Activated CD4-positive, alpha-beta T cell treated with anti-CD3 and anti-CD28 coated beads, Interleukin-10, Interleukin-2, amounts not matched to agents 100 ng/mL and 50 ng/mL, durations not matched to agents 16 hours and 8 hours (primary cell): ENCODE measurements at places on chromosomes 12 and 14.

- DNase-seq, result no peak
These were observed 1.2 kb downstream of the EDDM3B start for GRCh38 chr14:20769421-20769820.

DNA sequence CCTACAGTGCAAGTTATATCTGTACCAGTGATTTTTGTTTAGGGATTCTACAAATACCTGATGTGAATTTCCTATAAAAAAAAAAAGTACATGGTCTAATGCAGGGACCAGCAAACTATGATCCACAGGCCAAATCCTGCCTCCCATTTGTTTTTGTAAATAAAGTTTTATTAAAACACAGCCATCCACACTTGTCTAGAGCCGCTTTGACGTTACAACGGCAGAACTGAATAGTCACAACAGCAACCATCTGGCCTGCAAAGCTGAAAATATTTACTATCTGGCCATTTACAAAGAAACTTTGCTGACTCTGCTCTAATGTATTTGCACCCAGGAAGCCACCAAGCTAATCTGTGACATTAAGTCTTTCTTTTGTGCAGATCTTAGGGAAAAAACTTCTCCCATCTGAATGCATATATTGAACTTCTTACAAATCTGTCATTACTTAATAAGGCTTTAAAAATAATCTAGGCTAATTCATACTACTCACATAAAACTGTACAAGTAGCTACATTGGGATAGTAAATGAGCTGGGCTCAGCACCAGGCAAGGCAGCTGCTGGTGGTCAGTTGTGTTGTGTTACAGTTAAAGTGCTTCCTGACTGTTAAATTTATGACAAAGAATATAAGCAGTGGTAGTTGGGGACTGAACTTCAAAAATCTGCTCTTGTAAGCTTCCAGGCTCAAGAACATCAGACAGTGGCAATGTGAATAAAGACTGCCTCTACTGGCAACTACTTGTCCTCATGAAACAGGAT, 303.3 kb downstream of the MED13L start:
- no peak for DNase-seq

DNA sequence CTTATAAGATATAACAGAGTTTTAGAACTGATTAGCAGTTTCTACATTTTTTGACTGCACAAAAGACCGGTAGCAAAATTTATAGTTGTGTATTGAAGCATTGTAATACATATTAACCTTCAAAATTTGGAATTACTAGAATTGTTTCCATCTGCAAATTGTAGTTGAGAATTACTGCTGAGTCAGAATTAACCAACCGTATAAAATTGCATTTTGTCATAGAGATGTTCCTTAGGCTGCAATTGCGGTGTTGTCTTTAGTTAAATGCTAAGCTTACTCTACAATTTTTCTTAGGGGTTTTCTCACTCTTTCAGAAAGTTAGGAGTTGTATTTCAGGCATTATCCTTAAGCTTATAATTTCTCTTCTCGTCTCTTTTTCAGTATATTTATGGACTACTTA, 132.2 kb downstream of the PLEKHA5 start:
- no peak for DNase-seq

DNA sequence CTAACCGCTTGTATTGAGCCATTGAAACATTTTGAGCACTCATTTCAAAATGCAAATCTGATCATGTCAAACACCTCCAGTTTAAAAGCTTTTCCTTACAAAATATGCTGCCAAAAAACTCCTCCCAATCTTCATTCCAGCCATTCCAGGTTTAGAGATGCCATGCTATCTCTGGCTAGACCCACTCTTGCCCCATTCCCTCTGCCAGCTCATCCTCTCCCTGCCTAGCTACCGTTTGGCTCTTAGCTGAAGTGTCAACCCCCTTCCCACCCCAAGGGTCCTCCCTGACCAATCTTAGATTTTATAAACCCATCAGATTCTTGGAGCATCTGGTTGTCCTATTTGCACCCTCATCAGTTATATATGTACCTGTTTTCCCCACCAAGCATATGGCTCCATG, 75.0 kb downstream of the SCAF11 start:
- DNase-seq, result no peak

DNA sequence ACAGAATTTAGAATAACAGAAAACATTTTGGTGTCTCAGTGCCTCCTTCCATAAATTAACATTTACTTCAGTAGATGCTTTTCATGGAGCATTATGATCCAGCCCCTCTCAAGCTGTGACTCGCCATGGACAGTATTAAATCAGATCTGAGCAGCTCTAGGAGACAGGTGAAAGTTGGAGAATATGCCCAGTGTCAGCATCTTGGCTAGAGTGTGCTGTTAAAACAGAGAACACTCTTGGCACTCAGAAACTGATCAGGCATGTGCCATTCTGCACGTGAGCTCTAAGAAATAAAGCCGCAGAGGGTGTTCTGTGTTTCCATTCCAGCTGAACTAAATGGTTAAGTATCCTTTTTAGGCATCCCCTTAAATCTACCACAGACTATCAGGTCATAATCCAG, 68.0 kb downstream of the DIP2B start:
- DNase-seq, result no peak

GRCh38 chr14:102417646-102418045, 54.9 kb downstream of the TECPR2 start:
- no peak for DNase-seq

DNA sequence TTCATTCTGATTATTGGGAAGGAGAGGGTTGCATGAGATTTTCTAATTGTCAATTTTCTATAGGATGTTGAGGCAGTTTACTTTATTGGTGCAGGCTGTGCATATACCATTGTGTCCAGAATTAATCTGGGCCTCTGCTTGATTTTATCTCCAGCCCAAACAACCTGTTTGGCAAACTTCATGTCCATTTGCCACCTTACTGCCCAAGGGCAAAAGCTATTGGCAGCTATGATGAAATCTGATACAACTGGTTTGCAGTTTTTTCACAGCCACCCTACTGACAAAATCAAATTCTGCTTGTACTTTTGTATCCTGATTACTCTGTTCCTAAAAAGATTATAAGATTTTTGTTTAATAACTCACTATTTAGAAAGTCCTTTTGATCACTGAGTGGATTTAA, 789.2 kb upstream of the FBXO33 start:
- no peak for DNase-seq

GRCh38 chr12:118189741-118190191, 53.8 kb downstream of the PEBP1 start:
- no peak for DNase-seq

GRCh38 chr14:41993687-41994086, 387.0 kb downstream of the LRFN5 start:
- no peak for DNase-seq

- no peak for DNase-seq
These were observed 71.6 kb upstream of the MDGA2 start for GRCh38 chr14:47746986-47747385.

GRCh38 chr12:76539727-76540126, 19.8 kb downstream of the OSBPL8 start:
- DNase-seq, result no peak

- peak; percentile 85 for DNase-seq
These were observed 23.2 kb downstream of the BORCS5 start for GRCh38 chr12:12379831-12380730.

- peak; percentile 23 for DNase-seq
These were observed 31.4 kb downstream of the JDP2 start for GRCh38 chr14:75459099-75459741.

- DNase-seq, result no peak
These were observed 119.5 kb downstream of the VEZT start for GRCh38 chr12:95337146-95337545.

- no peak for DNase-seq
These were observed 114.4 kb downstream of the SCN8A start for GRCh38 chr12:51705450-51705849.

DNA sequence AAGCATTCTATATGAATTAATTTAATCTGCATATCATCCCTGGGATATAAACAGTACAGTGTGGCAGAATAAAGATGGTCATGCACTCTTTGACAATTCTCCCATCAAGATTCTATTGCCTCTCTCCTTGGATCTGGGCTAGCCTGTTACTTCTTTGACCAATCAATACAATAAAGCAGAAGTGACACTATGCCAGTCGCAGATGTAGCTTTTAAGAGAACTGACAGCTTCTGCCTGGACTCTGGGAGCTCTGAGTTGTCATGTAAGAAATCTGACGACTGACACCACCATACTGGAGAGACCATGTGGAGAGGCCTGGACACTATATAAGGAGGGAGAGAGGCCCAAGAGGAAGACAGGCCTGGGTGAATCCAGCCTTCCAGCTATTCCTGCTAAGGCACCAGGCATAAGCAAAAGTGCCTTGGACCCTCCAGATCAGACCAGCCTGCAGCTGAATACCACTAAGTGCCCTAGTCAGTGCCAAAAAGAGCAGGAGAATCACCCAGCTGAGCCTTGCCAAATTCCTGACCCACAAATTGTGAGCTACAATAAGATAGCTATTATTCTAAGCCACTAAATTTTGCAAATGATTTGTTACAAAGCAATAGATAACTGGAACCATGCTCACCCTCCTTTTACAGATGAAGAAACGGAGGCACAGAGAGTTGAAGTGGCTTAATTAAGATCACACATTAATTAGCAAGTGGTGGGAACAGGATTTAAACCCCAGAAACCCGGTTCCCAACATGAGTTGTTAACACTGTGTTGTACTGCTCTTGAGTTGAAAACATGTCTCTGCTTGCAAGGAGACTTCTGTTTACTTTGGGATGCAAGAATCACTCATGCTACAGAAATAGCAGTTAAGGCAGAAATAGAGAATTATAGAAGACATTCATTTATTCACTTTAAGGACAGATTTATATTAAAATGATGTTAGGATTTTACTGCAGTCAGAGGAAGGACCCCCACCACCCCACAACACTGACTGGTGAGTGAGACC, 84.6 kb downstream of the RIN3 start:
- no peak for DNase-seq

- DNase-seq, result no peak
These were observed 4.6 kb upstream of the HIP1R start for GRCh38 chr12:122830517-122831214.

GRCh38 chr12:20368651-20369304, 441 bp downstream of the PDE3A start:
- DNase-seq, result no peak

DNA sequence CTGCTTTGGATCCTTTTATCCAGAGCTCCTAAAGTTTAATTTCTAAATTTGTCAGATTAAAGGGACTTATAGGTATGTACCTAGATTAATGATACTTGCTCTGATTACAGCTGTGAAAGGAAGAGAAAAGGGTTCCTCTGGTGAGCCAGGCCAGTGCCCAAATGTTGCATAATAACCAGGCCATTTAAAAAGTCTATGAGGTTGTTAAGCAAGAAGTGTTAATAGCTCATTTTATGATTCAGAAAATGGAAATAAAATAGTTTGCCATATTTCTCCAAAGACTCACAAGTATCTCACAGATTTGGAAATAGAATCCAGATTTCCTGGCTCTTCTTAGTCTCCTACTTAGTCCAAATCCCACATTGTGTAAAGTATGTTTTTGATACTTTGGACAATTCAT, 67.6 kb downstream of the SLC38A6 start:
- no peak for DNase-seq

DNA sequence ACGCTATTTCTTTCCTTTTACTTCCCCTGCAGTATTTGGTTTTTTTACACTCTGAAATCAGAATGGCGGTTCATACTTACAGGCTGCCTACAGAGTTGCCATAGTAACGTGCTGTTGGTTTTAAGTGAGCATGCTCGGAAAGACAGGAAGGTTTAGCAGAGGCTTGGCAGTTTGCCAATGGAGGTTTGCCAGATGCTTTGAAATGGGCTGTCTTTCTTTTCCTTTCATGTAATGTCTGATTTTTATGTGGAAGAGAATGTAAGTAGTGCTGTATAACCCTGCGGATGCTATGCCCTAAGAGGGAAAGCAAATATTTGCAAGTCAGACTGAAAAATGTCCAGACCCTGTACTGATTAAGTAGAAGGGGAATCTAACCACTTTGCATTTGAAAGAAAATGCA, 32.8 kb downstream of the ARID4A start:
- DNase-seq, result peak; percentile 93

DNA sequence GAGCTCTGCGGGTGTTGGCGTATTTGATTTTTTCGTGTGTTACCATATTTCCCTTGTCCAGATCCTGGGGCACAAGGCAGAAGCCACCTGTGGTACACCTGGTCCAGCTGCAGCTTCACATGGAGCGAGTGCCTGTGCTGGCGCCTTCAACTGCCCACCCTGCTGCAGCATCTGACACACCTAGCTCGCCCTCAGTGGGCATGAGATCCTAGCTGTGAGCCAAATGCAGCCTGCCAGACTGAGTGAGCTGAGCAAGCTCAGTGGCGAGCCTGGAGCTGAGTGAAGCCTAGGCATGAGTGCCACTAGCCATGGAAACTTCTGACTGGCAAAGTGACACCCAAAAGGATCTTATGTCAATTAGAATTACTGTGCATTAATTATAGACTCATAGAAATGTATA, 1226.8 kb upstream of the FLRT2 start:
- DNase-seq, result no peak

DNA sequence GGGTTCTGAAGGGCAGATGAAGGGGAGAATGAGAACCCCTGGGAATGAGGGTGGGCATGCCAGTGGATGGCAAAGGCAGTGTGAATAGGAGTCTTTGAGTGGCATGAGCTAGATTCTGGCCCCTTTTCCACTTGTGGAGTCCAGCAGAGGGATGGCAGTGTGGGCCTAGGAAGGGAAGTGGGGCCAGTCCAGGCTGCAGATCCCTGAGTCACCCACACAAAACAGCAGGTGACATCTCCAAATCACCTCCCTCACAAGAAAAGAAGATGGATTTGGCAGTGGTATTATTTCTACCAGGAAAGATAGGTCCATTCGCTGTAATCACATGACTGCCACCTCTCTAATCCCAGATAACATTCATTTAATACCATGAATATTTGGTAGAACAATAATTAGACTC, 151.3 kb downstream of the TTC7B start:
- no peak for DNase-seq

DNA sequence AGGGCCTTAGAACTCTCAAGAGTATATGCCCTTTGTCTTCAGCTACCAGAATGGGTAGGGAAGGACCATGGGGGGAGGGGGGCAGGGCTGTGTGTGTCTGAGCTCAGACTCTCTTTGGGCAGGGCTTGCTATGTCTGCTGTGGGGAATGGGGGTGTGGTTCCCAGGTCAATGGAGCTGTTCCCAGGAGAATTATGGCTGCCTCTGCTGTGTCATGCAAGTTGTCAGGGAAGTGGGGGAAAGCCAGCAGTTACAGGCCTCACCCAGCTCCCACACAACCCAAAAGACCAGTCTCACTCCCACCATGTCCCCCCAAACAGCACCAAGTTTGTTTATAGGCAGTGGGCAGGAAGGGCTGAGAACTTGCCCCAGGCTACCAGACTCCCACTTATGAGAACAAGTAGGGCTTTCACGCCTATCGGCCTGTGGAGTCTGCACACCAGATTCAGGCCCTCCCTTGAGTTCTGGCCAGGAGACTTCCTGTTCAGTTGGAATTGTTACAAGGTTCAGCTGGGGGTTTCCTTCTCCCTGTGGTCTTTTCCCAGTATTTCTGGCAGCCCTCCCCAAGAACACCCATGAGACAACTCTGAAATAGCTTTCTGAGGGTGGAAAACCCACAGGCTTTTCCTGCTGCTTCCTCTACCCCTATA, 6.1 kb upstream of the SERPINA11 start:
- no peak for DNase-seq

- no peak for DNase-seq
These were observed 34.3 kb upstream of the UNC79 start for GRCh38 chr14:93396456-93396855.
